Endodermal cell (in vitro differentiated cells): ENCODE measurements at places on chromosomes 16 and 17. TPM values are rescaled to one million over a fixed set of nuclear protein-coding genes. Genes with fewer than 3 reads are reported as not detected.

DNA sequence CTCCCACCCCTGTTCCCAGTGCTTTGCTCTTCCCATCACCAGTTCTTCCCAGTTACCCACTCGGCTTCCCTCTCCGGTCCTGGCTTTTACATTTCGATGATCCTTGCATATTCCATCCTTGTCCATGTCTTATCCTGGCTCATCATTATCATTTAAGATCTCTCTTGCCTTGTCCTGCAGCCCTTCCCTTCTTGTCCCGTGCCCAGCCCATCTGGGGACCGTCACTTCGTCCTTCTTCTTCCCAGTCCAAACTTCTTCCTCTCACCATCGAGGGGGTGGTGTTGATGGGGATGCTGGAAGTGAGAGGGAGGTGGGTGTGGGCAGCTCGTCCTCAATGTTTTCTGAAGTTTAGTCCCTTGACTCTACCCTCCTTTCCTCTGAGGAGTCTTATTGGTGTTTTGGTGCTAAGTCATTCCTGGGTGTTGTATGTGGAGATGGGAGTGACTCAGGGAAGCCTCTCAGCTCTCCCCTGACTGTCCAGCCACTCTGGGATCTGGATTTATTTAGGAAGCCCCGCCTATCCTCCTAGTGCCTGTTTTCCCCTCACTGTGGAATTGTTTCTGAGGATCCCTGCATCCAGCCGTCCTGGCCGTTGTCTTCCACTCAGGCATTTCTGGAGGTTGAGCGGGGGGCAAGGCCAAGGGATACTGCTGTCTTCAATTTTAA, 975 bp downstream of the SNX29 start:
- DNase-seq = peak; percentile 55
- peak overlapping the region; percentile 98 for H3K4me3 ChIP-seq

GRCh38 chr17:46736100-46736499, 82.4 kb downstream of the WNT3 start:
- H3K27me3 ChIP-seq = no peaks in the 10 kb centered on the region
- peaks cover 14% of the 10 kb centered on the region for H3K4me1 ChIP-seq
- no peak overlapping the region for H3K4me3 ChIP-seq
- peaks cover 15% of the 10 kb centered on the region for H3K36me3 ChIP-seq

- no peaks in the 10 kb centered on the region for H3K4me1 ChIP-seq
- no peak overlapping the region for H3K27ac ChIP-seq
- DNase-seq = no peak
- H3K36me3 ChIP-seq = peaks cover 35% of the 10 kb centered on the region
- H3K27me3 ChIP-seq = no peaks in the 10 kb centered on the region
- no peak overlapping the region for H3K4me3 ChIP-seq
Observed at GRCh38 chr17:68249354-68249765, 1.5 kb downstream of the AMZ2 start.

Gene SENP3
- total RNA-seq = 71.5 and 75.9 TPM in 2 replicates
